ENCODE measurements at places on chromosomes 7 and 10.

DNA sequence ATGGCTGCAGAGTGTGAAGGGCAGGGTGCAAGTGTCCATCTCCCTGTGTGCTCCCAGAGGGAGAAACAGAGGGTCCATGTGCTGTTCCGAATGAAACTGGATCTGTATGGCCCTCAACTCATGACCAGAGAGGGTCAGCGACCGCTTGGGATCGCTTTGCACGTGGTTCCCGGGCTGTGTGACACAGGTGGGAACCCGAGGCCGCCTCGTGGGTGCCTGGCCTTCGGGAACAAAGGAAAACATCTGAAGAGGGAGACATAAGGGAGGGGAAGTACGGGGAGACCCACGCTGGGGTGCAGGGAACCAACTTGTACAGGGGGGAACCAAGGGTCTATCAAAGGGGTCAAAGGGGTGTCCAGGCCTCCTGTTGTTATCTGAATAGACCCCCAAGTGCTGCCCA, 57.5 kb downstream of the SH3PXD2A start:
- no peak for DNase-seq

DNA sequence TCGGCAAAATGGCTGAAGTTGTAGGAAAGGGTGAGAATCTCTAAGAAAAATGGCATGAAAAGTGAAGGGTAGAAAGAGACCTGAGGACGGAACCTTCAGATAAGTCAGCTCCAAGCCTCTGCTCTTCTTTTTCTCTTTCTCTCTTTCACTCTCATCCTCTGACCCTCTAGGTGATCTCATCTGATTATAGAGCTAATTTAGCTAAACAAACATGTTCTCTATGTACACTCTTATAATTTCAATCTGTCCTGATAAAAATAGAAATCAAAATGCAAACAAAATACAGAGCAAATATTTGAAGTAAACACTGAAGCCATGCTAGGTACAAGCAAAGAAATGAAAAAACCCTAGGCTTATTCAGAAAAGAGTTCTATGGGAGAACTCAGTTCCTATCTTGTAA, 14.4 kb upstream of the CUBN start:
- DNase-seq, result no peak

DNA sequence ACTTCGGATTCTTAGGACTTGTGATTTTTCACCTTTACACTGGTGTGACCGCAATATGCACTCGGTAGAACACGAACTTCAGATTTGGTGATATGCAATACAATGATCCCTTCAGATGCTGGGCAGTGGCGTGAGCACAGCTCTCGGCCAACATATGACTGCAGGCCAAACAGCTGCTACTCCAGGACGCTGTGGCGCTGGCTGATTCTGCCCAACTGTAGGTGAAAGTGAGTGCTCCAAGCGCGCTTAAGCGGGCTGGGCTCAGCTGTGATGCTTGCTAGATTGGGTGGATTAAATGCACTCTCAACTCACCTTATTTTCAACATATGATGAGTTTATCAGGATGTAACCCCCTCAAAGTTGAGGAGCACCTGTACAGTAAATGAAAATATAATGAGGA, 137.6 kb upstream of the RET start:
- no peak for DNase-seq

DNA sequence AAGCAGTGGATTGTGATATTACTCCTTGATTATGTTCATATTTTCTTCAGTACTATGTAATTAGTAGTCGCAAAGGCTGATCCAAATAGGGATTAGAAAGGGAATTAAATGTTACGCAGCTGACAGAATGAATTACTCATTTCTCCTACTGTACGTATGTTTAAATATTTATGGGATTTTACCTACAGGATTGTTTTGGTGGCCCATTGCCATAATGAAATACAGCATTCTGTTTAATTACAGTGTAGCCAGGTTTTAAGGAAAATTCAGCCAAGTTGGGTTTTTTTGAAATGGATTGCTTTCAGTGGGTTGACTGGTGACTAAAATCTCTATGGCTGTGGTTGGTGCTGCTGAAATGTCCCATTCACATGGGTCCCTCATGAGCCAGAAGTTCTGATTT, 197.7 kb upstream of the GRB10 start:
- no peak for DNase-seq

DNA sequence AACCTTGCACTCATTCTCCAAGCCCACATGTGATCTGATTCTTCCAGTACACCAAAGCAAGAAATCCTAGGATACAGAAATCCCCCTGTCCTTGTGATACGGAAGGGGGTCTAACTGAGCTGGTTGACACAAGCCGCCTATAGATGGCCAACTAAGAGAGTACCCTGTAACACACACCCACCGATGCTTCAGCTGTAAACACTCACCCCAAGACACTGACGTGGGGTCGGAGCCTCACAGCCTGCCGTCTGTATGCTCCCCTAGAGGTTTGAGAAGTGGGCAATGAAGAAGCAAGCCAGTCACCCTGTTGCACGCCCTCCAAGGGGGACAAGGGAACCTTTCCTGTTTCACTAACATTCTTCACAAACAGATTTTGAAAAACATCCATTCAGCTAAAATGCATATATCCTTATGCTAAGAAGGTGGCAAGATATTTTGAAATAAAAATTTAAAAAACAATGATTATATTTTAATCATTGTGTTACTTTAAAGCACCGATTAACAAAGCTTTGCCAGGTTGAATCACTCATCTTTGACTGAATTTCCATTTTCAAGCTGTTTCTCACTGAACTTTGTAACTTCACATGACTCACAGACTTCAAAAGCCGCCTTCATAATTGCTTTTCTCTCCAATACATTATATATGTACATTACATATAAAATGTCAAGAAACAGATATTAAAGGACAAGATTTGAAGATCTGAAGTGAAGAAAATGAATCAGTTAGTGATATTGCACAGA, 329.3 kb downstream of the ARL4A start:
- DNase-seq, result no peak

- DNase-seq, result no peak
Measured at GRCh38 chr10:120938822-120939221, 87.7 kb downstream of the WDR11 start.

- DNase-seq, result no peak
Measured at GRCh38 chr7:29795696-29796580, 10.4 kb upstream of the WIPF3 start.

DNA sequence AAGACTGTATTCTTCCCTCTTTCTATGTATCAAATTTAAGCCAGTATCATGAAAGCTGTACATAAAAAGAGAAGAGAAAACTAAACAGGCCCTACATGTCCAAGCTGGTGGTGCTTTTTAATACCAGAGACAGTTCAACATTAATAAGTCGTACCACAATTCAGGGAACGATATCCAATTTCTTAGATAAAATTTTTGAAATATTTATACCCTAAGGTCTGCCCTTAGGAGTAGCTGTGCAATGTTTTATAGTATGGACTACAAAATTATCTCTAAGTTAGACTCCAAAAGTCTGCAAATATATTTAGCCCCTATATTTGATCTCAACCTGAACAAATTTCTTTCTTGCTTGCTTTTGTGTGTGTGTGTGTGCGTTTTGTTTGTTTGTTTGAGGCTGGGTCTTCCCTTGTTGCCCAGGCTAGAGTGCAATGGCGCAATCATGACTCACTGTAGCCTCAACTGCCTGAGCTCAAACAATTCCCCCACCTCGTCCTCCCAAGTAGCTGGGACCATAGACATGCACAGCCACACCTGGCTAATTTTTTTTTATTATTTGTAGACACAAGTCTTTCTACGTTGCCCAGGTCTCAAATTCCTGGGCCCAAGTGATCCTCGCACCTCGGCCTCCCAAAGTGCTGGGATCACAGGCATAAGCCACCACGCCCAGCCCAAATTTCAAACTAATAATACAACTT, 13.2 kb downstream of the ARHGAP19 start:
- DNase-seq, result no peak

DNA sequence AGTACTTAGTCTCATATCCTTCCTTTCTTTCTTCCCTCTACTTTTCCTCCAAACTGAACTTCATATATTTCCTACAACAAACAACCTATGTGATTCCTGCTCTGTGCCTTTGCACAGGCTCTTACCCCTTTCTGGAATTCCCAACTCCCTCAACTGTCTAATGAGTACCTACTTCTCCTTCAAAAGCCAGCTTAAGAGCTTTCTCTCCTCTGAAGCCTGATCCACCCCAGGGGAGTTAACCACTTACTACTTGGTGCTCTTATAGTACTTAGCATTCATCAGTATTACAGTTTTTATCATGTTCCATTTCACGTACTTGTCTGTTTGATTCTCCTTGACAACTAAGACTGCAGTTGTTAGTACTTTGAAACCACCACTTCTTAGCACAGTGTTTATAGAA, 246.1 kb downstream of the LRRTM3 start:
- no peak for DNase-seq

GRCh38 chr7:43137811-43138210, 25.4 kb downstream of the HECW1 start:
- no peak for DNase-seq

Data from NCI-H1930 (cell line).